Stimulated activated CD8-positive, alpha-beta memory T cell treated with anti-CD3 and anti-CD28 coated beads, Interleukin-7, amount 100 ng/mL, for 24 hours (primary cell): ENCODE measurements at places on chromosomes 2 and 18.

GRCh38 chr2:138183705-138184104, 219.4 kb downstream of the HNMT start:
- no peak for DNase-seq

DNA sequence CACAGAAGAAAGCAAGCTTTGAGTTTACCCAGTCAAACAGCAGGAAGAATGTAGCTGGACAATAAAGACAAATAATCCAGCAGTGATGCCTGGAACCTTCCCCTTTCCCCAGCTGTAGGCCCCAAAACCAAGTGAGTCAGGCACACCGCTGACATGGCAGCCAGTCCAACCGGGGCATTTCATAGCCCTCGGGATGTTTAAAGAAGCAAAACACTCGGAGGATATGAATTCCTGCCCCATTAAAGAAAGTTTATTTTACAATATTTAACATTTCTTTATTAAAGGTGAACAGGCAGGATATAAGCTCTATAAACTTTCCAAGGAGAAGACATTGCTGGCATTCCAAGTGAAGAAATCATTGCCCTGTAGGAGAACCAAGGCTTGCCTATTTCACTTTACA, 507.6 kb upstream of the TNP1 start:
- no peak for DNase-seq

DNA sequence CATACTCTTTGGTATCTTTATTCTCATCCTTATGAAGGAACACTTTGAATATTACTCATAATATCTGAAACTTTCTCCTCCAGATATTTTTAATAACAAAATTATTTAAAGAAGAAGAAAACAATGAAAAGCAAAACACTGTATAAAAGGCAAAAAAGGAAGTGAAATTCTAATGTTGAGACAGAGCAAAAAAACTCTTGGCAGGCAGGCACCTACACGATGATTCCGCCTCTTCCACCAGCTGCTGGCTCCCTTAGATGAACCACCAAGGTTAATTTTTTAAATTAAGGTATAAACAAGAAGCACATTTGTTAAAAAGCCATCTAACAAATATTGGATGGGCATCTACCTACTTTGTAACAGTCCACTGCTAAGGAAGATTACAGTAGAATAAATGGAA, 434.7 kb downstream of the EPHA4 start:
- DNase-seq: no peak

- no peak for DNase-seq
These were observed 123.9 kb downstream of the MGAT5 start for GRCh38 chr2:134377730-134378129.

DNA sequence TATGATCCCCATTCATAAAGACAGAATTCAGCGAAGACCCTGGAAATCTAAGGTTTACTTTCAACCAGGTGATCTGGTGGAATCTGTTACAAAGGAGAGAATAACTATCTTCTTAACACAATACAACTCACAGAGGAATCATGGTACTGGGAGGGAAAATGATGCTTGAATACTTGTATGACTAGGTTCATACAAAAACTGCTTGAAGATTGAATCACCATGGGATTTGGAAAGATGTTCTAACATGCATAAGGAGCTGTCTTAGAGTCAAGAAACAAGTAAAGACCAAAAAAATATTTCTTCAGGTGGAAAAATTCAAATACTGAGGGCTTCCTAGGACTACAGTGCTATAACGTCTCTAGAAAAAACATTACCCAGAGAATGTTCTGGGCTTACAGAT, 32.2 kb downstream of the COL5A2 start:
- no peak for DNase-seq

- DNase-seq: no peak
These were observed 176.8 kb downstream of the ZEB2 start for GRCh38 chr2:144343145-144343544.

DNA sequence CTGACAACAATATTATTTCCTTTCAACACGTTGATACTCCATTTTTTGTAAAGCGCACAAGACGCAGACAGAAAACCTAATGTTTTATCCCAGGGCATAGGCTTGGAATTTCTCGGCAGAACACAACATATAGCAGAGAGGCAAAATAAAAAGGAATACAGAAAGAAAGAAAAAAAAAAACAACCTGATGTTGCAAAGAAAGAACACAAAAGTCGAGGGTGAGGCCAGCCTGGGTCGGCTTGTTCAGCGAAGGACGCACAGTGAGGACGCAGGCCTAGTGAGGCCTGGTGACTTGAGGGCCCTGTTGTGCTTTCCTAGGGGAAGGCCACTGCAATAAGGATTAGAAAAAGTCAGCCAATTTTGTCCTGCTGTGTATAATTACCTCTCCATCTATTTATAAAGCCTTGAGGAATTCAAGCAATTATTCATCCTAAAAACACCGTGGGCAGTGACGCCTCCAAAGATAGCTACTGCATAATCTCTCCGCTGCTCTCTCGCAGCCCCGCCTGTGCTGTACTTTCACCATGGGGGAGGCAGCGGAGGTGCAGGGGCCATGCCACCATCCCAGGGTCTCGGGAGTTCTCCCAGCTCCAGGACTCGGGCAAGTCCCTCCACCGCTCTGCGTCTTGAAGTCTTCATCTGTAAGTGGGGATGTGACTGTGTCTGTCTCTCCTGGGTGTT, 61.9 kb upstream of the SH3RF3 start:
- DNase-seq: no peak

DNA sequence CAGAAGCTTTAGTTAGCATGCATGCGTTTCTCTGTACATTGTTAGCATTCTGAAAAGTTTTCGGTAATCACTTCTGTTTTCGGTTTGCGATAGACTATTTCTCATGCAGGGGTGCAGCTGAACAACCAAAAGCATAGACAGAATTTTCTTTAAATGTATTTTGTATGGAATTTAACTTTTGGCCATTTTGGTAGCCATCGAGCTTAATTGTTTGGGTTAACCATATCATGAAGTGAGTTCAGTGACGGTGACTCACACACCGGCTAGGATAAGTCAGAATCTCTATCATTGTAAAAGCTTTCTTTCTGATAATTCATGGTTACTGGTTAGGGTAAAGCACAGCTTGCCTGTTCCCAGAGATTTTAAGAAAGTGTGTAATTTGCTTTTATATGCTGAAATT, 107.2 kb downstream of the CD226 start:
- no peak for DNase-seq

GRCh38 chr2:74835831-74836674, 2.1 kb downstream of the HK2 start:
- DNase-seq: no peak

DNA sequence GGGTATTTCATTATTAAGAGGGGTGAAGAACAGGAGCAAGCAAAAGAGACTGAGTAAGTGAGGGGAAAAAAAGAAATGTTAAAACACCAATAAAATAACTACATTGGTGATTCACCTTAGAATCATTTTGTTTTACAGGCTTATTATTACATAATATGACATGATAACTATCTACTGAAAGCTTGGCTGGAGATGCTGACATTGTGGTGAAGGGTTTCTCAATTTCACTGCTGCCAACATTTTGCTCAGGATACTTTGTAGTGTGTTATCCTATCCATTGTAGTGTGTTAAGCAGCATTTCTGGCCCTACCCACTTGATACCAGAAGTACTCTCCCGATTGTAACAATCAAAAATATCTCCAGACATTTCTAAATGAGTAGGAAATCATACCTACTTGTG, 1564.6 kb upstream of the NXPH2 start:
- DNase-seq: no peak

DNA sequence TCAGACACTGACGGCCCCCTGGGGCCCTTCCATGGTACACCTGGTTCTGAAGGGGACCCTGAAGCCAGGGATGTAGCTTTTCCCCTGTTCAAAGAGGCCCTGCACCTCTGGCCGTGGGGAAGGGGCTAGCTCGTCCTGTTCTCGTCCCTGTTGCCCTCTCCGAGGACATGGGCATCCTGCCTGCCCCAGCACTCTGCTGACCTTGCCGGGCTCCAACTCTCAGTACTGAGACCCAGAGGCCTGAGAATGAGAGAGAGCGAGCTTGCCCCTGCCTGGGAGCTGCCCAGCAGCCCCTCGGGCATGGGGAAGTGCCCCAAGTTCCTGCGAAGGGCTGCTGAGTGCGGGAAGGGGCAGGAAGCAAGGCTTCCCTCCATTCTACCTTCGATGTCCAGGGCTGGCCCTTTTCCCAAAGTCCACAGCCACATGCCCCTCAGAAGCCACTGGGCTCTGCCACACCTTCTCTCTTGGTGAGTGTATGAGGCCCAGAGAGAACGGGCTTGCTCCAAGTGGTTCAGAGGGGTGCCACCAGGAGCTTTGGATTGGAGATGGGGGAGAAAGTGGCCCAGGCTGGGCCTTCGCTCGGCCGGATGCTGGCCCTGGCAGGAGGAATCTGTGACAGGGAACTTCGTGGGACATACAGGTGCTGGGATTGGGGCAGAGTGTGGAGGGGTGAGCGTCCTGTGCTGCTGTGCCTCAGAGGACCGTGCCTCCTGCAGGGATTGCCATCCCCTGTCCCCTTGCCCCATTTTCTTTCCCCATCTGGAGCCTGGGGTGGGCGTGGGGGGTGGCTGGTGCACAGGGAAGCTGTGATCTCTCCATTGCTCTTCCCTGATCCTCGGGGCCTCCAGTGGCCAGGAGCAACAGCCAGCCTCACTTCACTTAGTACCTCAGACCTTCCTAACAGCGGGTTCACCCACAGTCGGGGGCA, 50.8 kb downstream of the KCNIP3 start:
- no peak for DNase-seq

GRCh38 chr2:231058761-231059550, 2.3 kb downstream of the PSMD1 start:
- no peak for DNase-seq

- DNase-seq: no peak
These were observed 67.3 kb downstream of the LDLRAD4 start for GRCh38 chr18:13285874-13286273.

GRCh38 chr2:25674077-25674362, 643 bp upstream of the DTNB start:
- no peak for DNase-seq

- no peak for DNase-seq
These were observed 178.5 kb upstream of the TRIB2 start for GRCh38 chr2:12538138-12538694.

DNA sequence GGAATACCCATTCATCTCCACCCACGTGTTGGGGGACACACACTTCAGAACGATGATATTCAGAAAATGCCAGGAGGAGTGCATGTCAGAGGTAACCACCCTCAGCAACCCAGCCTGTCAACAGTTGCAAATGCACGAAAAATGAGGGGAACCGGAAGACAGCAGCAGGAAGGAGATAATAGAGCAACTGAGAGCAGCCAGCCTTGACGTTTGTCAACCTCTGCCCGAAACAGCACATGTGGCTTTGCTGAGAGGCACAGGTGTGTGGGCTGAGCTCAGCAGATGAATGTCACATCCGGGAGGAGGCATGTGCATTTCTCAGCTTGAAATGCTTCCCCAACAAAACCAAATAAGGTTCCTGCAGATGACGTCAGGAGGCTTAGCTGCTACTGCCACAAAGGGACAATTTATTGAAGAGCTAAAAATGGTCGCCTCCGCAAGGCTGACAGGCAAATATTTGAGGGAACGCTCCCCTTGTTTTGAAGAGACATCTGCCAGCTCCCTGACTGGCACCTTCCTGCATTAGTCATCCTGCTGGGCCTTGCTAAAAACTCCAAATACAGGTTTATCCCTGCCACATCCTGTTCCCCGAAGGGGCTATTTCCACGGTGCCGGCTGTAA, 419.0 kb downstream of the NBAS start:
- DNase-seq: peak; percentile 50

GRCh38 chr18:48569139-48569914, 30.5 kb downstream of the CTIF start:
- DNase-seq: no peak

GRCh38 chr2:129379411-129379810, 600.1 kb upstream of the RAB6C start:
- no peak for DNase-seq

GRCh38 chr18:1102848-1103247, 198.2 kb downstream of the ADCYAP1 start:
- DNase-seq: no peak

DNA sequence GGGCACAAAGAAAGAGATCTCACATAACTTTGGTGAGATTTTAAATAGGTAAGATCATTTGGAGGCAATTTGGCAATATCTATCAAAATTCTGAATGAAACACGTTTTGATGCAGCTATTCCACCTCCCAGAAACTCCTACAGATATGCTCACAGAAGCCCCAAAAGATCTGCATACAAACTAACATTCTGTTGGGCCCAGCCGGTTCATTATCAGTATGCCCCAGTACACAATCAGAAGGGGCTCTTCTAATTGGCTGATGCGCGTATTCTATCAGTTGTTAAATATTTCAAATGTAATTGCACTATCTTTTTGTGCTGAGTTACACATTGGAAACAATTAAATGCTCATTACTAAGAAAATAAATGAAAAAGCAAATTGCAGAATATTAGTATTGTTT, 7.1 kb upstream of the TGIF1 start:
- DNase-seq: no peak

DNA sequence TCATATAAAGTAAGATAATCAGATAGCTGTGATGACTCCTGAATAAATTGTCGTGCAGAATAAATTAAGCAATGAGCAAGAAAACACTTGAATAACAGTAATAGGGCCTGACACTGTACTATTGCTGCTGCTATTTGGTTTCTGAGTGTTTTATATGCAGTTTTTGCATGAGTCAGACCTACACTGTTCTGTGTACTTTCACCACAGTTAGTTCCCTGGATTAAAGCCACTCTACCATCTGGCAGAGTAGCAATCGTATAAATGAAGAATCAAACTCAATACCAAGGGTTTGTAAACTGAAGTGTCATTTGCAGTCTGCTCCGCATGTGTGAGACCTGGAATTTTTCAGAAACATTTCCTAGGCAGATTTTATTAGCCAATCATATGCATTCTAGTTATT, 398.6 kb upstream of the CDH7 start:
- no peak for DNase-seq

- no peak for DNase-seq
These were observed 53.2 kb upstream of the RAB27B start for GRCh38 chr18:54774981-54775665.

DNA sequence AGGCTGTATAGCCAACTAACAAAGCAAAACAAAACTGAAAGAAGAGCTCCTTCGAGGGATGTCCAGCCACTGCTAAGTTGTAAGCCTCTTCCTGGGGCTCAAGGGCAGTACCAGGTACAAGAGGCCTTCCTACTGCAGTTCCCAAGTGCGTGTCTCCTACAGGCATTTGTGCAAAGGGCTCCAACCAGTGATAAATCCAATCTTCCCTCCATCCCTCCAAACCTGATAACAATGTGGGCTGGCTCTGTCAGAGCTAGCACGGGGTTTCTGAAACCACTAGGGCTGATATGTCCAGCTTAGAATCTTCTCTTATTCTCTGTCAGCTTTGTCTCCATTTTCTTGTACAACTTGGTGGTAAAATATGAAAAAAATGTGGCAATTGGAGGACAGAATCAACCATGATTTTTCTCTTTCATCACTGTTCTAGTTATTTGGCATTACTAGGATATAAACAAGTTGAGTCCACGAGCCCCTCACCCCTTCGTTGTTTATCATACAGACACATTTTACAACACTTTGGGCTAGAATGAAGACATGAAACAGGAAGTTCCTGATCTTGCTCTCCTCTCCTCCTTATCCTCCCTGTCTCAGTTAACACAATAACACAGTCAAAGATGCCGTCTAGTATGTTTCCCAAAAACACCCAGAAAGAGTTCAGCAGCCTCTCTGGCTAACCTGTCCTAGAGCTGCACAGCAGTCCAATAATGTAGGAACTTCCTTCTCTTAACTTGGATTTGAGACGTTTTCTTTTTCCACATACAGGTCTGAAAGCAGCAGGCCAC, 35.4 kb upstream of the WIPF1 start:
- no peak for DNase-seq

- DNase-seq: no peak
These were observed 52.3 kb downstream of the CD226 start for GRCh38 chr18:69895066-69896047.
